RPMI8226 (cell line): ENCODE measurements at places on chromosomes 2 and 18.

DNA sequence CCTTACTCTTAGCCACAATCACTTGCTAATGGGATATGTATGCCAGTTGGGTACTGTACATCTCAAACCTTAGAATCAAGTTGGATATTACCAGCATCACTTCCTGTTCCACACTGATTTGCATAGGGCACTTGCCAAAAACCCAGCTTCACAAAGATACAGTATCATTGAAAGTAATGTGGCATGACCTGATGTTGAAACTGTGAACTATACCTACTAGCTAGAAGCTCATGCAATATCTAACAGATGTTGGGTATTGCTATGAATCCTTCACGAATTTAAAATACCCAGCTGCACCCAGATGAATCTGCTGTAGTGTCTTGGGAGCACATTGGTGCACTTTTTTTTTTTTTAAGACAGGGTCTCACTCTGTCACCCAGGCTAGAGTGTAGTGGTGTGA, 6.5 kb upstream of the STAMBP start:
- DNase-seq, result peak; percentile 31

DNA sequence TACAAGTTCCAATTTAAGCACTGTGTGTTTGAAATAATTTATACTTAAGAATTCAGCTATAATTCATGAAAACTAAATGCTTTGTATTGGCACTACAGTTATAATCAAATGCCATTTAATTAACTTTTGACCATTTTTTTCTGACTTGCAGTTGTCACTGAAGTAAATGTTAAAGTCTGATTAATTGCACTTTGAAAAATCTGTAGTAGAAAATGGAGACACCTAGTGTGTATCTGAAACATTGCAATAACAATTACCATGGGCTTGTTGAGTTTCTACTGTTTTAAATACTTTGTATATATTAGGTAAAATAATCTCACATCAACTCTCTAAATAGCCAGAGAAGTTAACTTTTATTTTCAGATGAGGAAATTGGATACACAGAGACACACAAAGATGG, 458.6 kb upstream of the FSIP2 start:
- DNase-seq, result no peak

- no peak for DNase-seq
Measured at GRCh38 chr2:145410086-145410485, 890.2 kb upstream of the ZEB2 start.

DNA sequence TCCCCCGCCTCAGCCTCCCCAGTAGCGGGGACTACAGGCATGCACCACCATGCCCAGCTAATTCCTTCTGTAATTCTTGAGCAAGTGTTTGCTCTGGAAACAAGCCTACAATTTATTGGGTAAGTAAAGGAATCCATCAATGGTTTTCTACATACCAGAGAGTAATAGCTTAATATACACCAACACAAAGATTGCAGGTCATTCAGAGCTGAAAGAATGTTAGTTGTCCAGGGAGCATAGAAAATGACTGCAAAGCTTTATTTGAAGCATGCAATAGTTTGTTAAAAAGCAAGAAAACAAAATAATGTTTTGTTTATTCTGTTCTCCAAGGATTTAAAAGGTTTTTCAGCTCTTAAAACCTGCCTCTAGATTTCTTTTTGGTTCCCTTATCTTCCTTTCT, 5.6 kb downstream of the IDH1 start:
- no peak for DNase-seq

DNA sequence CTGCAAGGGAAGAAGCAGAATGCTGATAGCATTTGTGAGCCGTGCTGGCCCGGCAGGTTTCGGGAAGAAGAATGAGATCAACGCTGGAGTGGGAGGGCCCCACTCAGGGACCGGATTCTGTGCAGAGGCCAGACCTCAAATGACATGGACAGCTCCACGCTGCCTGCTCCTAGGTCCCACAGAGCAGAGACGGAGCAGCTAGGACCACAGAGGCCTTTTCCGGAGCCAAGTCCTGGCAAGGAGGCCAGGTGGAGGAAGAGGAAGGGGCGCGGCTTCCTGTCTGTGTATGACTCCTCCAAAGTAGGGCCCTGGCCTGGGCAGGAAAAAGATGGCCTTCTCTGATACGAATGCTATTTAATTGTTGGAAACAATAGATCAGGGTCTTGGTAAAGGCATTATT, 139.9 kb downstream of the LRRC30 start:
- no peak for DNase-seq

DNA sequence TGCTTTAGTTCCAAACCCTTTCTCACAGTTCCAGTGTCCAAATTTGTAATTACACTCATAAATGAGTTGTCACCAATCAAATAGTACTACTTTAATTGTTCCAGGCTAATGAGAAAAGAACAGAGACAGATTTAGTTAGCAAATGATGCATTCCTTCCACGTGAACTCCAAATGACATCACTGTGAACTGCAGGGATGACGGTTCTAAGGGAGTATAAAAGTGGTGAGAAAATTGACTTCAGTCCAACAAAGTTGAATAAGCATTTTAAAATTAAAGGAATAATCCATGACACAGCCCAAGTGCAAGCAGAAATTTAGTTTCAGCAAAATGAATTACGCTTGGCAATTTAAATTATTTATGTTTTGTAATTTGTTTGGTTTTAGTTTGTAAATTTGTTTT, 102.0 kb upstream of the LRATD1 start:
- DNase-seq, result no peak

DNA sequence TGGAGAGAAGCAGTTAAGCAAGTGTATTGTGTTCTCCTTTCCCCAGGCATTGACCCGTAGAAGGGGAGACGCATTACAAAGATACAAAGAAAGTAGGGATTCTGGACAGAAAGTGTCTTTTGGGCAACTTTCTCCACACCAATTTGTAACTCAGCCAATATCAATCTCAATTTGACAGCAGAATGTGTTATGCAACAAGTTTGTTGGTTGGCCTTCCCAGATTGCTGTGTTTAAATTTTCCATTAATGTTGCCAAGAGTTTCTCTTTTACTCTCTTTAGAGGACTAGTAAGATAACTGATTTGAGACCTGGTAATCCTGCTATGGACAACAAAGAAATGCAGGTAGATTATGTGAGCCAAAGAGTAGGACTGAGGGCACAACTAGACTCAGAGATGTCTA, 279.6 kb downstream of the ZNF804A start:
- no peak for DNase-seq

GRCh38 chr18:34947711-34948125, 93.5 kb upstream of the MAPRE2 start:
- DNase-seq, result no peak

DNA sequence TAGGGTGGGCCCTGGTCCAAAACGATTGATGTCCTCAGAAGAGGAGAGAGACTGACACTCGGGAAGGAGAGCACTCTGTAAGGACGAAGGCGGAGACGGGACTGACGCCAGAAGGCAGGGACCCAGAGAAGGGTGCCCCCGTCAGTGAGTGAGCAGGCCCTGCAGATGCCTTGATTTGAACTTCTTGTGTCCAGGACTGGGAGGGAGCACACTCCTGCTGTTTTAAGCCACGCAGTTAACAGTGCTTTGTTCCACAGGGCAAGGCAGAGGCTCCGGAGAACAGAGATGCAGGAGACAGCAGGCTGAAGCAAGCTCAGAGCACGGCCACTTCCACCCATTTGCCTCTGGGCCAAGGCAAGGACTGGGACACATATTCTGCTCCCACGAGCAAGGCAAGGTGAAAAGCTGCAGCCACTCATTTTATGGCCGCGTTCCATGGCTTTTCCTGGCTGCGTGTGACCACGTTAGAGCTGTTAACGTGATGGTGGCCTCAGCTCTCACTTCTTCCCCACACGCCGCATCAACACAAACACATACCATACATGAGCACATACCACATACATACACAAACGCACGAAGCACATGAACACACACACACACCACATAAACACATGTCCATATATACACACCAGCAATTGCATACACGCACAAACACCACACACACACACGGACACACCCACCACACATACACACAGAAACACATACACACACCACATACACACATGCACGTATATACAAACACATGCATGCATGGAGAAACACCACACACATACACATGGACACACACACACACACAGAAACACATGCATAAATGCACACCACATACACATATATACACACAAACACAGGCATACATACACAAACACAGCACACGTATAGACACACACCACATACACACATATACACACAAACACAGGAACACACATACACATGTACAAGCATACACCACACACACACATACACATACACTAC, 521.0 kb upstream of the MYT1L start:
- no peak for DNase-seq

- DNase-seq, result no peak
Measured at GRCh38 chr18:45231617-45232016, 383.7 kb upstream of the SLC14A2 start.

- DNase-seq, result no peak
Measured at GRCh38 chr18:6649421-6650126, 79.9 kb upstream of the ARHGAP28 start.

DNA sequence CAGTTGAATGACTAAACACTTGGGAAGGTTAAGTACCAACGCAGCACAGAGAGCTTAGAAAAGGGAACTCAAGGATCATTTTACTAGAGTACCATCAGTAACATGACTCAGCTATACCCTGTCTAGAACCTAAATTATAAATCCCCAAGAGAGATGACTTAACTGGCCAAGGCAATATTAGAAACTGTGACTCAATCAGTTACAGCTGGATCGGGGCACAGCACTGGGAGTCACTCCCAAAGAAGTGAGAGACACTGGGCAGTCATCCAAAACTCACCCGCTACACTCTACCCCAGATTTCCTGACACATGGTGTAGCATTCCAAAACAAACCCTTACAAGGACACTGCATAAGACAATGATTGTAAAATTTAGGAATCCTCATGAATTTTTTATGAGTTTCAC, 17.7 kb downstream of the IWS1 start:
- no peak for DNase-seq

DNA sequence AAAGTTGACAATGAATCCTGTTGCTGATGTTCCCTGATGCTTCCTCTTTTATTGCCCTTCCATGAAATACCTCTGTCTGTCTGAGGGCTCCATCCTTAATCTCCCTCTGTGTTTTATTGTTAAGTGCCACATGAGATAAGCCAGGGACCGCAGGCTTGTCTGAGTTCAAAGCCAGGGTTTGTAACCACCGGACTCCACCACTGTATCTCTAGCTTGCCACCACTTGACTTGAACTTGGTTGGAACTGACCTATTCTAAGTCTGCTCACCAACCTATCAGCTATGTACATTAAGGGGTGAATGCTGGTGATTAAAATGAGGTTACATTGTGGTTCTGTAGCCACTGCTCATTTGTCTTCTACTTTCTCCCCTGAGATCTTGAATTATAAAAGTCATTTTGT, 328.5 kb upstream of the ZEB2 start:
- DNase-seq, result no peak

- DNase-seq, result no peak
Measured at GRCh38 chr2:32355976-32356680, 695 bp upstream of the BIRC6 start.

GRCh38 chr2:1231466-1232063, 181.7 kb upstream of the TPO start:
- no peak for DNase-seq

DNA sequence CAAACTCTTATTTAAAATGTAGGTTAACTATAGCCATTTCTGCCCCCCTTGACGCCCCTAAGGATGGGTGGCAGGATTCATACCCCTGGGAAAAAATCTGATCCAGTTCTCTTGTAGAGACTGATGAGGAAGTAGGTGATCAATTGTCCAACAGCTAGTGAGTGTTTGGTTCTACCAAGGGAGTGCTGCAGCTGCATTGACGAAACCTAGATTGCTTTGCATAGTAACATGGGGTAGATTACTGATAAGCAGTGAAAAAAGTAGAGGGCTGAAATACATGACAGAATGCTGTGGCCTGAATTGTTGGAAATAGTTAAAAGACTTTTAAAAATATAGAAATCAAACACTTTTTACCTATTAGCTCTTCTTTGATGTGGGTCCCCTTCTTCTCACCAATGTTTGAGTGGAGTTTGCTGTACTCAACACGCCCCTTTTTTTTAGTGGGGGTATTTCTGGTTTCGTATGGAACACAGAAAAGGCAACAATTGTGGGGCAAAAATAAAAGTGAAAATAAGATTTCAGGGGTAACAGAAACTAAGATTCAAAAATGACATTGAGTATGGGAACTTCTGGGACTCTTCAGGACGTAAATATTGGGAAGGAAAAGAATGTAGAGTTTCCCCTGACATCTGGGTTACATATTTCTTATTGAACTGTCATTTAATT, 66.2 kb downstream of the MAIP1 start:
- DNase-seq, result no peak

GRCh38 chr2:142983174-142983573, 105.7 kb downstream of the KYNU start:
- no peak for DNase-seq

DNA sequence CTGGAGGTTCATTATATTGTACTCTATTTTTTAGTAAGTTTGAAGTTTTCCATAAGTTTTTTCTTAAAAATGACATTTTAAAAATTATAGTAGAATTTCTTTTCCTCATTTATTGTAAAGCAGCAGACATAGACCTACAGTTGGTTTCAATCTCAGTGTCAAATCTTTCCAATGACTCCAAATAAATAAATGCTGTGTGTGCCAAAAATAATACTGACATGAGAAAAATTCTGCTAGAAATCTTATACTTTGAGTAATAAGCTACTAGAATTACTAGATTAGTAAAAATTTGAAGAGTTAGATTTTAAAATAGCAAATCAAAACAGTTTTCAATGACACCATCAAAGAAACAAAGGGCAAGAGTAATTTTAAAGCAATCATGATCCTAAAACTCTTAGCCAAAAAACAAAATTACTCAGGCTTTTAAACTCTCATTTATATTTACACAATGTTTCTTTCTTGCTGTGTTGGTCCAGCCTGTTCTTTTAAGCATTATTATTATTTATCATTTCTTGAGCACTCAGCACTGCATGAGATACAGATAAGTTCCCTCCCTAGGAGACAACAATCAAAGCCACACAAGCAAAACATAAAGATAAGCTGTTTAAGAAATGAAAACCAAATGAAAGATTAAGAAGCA, 8.3 kb upstream of the KANSL1L start:
- DNase-seq, result no peak

GRCh38 chr18:31064130-31064529, 21.6 kb upstream of the DSC3 start:
- no peak for DNase-seq

GRCh38 chr2:57417007-57417406, 629.6 kb upstream of the VRK2 start:
- no peak for DNase-seq

GRCh38 chr2:110149330-110150220, 34.0 kb upstream of the MALL start:
- no peak for DNase-seq

DNA sequence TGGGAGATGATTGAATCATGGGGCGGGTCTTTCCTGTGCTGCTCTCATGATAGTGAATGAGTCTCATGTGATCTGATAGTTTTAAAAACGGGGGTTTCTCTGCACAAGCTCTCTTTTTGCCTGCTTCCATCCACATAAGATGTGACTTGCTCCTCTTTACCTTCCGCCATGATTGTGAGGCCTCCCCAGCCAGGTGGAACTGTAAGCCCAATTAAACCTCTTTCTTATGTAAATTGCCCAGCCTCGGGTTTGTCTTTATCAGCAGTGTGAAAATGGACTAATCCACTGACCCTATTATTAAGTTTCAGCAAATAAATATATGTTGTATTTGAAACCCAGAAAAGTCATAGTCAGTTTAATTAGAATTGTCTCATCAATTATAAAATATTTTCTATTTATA, 22.0 kb downstream of the IRS1 start:
- DNase-seq, result no peak
